ENCODE measurements at places on chromosomes 16 and 17.

GRCh38 chr17:78618264-78619066 is 41.3 kb upstream of the DNAH17 start:
- DNase-seq, result no peak

- no peak for DNase-seq
These were observed 17.5 kb downstream of the RHOT1 start for GRCh38 chr17:32159586-32160438.

GRCh38 chr17:48066656-48067055 is 18.5 kb downstream of the NFE2L1 start:
- DNase-seq, result no peak

DNA sequence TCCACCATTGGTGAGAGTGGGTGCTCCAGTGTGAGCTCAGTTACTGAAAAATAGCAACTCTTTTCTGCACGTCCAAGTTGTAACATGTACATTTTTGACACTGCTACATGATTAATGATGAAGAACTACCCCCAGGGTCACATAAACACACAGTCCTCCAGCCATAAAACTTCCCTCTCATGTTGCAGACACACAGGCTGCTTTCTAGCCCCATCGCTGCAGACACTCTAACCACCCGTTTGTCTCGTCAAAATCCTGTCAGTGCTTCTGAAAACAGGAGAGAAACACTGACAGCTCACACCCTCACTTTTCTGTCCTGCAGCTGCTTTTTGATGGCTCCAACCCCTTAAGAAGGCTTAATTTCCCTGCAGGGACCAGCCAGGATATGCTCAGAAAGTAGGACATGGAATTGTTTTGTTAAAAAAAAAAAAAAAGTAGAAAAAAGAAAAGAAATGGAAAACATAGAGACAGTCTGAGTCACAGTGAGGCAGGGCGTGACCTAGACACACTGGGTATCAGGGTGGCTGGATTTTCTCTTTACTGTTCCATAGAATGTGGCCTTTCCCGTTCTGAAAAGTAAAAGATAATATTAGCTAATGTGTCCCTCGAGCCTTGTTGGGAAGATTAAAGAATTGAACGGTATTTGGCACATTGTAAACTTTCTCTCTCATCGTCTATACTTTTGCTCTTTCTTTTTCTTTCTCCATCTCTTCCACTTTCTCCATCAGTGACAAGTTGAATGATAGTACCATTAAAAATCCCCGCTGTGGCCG is 20.7 kb upstream of the CCL5 start:
- no peak for DNase-seq

DNA sequence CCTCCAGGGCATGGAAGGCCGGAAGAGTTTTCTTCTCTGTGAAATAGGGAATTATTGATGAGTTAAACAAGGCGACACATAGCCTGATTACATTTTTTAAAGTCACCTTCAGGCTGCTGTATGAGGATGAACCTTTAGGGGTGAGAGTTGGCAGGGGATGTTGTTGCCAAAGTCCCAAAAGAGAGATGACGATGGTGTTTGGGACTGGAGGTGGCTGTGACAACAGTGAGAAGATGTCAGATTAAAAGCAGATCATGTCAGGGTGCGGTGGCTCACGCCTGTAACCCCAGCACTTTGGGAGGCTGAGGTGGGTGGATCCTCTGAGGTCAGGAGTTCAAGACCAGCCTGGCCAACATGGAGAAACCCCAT is 16.8 kb upstream of the ASGR2 start:
- no peak for DNase-seq

GRCh38 chr17:11797803-11798202 is 199.5 kb downstream of the ZNF18 start:
- no peak for DNase-seq

DNA sequence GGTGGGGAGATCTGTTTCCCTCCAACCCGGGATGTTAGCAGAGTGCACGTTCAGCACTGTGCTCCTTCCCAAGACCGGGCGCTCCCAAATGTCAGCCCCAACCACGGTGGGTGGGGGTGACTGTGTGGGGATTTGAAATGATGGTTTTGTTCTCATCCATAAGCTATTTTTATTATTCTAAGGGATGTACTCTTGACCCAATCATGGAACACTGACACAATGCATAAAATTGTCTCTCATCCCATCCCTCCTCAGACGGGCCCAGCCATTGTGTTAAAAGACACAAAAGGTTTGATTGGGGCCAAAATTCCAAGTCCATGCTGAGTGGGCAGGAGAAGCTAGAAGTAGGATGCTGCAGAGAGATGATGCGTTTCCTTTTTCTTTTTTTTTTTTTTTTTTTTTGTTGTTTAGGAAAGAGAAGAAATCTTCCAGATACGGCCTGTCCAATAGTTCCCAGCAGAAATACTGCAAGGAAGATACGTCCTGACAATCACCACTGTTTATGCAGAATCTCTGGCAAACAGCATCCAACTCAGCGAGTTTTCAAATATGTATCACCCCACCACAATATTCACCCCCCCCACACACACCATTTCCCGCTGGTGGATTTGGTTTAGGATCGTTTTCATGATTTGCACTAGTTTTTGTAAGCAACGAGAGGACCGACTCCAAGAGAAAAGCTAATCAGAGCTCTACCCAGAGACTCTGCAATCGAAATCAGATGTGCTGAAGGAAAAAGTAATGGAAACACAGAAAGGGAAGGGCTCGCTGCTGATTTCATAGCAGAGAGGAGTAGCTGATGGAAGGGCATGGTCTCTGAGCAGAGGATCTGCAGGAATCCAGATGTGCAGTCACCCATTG is 163.5 kb upstream of the DYNLRB2 start:
- no peak for DNase-seq

DNA sequence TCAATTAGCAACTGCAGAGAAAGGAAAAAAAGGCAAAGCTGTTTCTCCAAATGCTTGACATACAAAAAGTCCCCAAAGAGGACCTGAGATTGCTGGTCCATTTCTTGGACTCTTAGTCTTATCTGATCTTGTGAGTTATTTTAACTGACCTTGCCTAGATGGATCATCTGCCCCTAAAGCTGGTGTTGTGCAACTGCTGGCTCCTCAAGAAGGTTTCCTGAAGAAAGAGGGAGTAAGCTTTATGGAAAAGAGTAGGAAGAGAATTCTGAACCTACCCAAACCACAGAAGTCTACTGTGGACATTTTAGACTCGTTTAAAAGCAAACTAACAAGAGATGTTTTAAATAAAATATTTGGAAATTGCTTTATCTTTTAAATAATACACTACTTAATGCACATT is 140.0 kb upstream of the HS3ST3A1 start:
- no peak for DNase-seq

GRCh38 chr16:84995663-84996062 is 15.7 kb downstream of the ZDHHC7 start:
- no peak for DNase-seq

GRCh38 chr16:57112403-57113041 is 20.1 kb downstream of the CPNE2 start:
- no peak for DNase-seq

DNA sequence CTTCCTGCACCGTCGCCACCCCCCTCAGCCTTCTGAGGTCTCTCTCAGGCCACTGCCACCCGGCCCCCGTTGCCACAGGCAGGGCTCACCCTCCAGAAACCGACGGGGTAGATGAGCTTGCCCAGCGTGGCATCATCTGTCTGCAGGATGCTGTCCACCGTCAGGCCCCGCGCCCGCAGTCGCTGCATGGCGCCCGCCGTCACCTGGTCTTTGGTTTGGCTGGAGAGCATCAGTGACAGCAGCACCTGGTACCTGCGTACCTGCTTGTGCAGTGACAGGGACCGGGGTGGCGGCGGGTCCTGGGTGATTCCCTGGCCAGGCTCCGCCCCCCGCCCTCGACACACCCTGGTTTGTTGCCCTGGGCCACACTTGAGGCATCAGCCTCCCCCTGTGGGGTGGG is 3.1 kb downstream of the NTHL1 start:
- DNase-seq, result no peak
